NCI-H1436 (cell line): ENCODE measurements at places on chromosomes 6 and 20.

- no peak for DNase-seq
Observed at GRCh38 chr6:170257376-170257775, 33.5 kb downstream of the DLL1 start.

GRCh38 chr6:41100871-41101287, 28.1 kb downstream of the NFYA start:
- DNase-seq, result no peak

DNA sequence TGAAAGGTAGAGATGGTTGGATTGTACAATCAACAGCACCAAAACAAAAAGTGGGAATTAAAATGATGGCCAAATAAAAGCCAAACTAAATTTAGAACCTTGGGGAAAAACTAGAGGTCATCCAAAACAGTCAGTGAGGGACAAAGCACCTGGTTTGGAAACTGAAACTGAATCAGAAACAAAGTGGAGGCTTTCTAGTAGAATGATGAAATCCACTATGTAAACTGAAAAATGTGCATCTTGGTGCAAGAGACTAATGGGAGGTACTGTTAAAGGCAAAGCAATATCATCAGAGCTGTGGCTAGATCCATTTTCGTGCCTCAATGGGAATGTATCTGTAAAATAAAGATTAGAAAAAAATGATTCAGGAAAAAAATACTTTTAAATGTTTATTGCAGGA, 380.0 kb upstream of the GJE1 start:
- DNase-seq, result no peak

DNA sequence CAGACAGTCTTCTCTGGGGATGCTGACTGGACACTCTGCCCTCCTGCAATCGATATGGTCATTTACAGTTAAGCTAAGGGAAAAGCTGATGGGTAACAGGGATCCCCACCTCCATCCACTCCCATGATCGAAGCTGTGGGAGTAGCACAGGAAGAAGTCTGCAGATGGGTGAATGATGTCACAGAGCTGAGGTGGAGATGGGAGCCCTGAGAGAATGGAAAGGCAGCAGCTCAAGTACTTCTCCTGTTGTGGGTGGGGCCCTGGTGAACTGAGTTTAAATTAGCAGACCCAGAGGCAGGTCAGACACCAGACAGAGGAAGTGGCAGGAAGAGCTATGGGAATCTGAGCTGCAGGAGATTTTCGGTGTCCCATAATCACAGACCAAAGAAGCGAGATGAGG, 29.0 kb downstream of the HDGFL1 start:
- no peak for DNase-seq

DNA sequence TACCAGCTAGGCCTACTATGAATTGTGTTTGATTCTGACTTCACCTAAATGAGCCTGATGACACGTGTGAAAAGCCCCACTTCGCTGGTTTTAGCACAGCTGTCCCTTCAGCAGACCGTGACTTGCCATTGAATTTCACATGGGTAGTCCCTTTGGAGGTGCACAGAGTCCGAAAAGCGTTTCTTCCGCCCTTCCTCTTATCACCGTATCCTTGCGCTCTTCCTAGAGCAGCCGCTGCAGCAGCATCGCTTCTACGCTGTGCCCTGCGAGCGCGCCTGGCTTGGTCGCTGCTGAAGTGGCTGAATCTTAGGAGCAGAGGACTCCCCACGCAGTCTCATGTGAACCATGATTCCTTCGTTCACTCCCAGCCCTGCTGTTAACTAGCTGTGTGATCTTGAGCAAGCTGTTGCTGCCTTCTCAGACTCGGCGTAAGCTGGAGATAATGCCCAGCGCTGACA, 127.0 kb downstream of the PACRG start:
- no peak for DNase-seq

DNA sequence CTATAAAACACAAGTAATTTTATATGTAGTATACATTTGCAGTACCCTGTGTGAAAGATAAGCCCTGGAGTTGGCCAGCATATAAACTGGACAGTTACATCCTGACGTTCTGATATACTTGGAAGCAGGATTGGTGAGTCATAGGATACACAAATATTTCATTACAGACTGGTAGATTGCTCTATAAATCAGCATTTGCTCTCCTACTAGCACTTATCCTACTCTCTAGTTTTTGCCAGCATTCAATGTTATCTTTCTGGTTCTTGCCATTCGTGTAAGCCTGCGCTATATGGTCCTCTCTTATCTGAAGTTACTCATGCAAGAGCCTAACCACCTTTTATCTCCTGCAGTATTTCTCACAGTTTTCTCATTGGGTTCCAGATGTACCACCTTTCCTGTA, 680.2 kb upstream of the MMS22L start:
- no peak for DNase-seq

DNA sequence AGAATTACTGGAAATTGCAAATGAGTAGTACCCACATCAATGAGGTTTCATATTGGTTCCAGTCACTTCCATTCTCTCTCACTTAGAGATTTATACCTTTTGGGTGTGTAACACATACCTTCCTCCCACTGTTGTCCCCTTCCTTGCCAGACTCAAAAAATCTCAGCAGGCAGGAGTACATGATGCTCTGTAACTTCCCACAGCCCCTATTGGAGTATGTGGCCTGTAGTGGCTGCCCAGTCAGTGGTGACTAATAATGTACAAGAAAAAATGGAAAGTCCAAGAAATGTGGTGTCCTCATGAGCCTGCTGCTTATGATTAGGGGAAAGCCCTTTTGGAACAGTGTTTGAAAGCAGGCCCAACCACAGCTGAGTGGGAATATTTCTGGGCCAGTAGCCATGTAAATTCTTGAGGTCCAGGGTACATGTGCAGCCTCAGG, 312.0 kb downstream of the ZFAND3 start:
- no peak for DNase-seq

- DNase-seq, result no peak
Observed at GRCh38 chr6:67496191-67496590, 1138.9 kb upstream of the ADGRB3 start.

- DNase-seq, result no peak
Observed at GRCh38 chr6:168282985-168283685, 36.4 kb downstream of the DACT2 start.

GRCh38 chr6:145498425-145498824, 236.9 kb downstream of the EPM2A start:
- no peak for DNase-seq

DNA sequence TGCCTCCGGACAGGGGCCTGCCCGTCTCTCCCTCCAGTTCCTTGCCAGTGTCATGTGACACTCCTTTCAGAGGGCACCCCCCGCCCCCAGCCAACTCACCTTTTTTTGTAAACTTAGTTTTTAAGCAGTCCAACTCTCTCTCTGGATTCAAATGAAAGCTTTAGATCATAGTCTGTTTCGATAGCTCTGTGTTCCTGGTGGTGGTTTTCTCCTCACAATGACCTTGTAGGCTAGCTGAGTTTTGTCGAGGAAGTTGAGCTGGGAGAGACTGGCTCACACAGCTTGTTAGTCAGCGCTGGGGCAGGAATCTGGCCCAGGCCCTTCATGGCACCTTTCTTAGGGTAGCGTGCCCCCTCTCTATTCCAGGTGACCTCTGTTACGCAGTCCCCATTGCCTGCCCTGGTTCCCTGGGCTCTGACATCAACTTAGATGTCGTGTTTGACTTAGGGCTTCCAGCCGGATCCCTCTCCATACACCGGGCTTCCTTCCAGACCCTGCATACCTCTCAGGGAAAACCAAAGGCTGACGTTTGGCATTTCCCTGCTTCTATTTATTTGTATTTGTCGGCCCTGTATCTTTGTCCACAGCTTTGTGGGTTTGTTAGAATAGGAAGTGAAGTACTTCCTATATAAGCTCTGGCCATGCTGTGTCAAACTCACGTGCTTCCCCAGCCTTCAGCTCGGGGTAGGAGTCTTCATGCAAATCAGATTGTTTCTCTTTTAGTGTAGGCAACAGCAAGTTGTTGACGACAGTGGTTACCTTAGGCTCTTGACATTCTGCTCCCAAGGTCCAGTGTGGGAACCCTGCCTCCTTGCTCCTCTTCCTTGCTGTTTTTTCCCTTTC, 12.7 kb downstream of the IGF2R start:
- DNase-seq, result no peak

GRCh38 chr6:10578723-10579122, 57.6 kb downstream of the GCNT2 start:
- no peak for DNase-seq

DNA sequence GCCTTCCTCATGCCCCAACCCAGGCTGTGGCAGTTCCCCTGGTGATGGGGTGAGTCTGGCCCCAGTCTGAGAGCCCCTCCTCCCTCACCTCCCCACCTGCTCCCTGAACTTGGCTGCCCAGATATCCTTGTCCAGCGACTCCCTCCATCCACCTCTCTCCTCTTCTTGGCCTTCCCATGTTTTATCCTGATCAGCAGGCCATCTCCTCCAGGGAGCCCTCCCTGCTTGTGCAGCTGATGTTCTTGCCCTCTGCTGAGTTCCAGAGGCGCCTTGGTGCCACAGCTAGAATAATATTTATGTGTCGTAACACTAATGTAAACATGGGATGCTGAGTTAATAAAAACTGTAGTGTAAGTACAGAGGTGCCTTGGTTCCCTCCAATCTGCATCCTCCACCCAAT, 10.4 kb upstream of the IP6K3 start:
- no peak for DNase-seq

GRCh38 chr20:15596220-15596890, 976.9 kb downstream of the KIF16B start:
- DNase-seq, result no peak

DNA sequence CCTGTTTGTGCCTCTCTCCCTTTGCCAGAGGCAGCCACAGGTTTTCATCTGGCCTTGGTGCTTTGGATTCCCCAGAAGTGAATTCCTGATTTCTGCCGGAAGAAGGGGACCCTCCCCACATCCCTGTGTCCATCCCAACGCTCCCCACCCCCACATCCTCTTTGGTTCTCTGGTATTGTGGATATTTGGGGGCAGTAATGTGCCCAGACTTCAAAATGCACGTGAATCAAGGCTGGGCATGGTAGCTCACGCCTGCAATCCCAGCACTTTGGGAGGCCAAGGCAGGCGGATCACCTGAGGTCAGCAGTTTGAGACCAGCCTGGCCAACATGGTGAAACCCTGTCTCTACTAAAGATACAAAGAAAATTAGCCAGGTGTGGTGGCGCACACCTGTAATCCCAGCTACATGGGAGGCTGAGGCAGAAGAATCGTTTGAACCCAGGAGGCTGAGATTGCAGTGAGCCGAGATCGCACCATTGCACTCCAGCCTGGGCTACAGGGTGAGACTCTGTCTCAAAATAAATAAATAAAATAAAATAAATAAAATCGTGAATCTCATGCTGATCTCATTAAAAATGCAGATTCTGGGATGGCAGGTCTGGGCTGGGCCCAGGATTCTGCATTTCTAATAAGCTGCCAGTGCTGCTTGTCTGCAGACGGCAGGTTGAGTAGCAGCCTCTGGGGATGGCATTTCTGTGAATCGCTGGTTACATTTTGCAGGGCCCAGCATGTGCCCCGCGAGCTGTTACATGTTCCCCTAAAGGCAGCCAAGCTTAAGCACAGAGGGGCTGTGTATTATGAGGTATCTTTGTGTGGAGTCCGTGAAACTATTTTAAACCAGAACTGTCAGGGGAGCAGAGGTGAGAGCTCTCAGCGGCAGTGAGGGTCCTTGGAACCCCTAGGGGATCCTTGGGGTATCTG, 49.0 kb downstream of the SYNJ2 start:
- DNase-seq, result no peak

DNA sequence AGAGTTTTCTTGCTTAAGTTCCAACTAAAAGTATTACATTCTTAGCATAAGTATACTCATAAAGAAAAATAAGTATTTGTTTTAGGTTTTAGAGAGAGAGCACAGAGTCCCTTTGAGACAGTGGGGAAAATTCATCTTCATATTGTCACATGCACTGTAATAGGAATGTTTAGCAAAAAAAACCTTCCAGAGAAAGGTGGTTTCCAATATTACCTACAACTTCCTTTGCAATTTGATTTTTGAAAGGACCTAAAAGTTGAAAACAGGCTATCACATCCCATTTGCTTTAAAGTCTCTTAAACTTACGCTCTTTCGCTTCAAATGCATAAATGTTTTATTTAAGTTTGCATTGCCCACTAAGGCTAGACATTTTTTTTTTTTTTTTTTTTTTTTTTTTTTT, 86.4 kb downstream of the OPRM1 start:
- no peak for DNase-seq

- peak; percentile 61 for DNase-seq
Observed at GRCh38 chr6:169589293-169589692, 112.5 kb downstream of the WDR27 start.

GRCh38 chr6:15132854-15133670, 112.8 kb upstream of the JARID2 start:
- DNase-seq, result no peak
